ENCODE measurements at places on chromosomes 2 and 18.

DNA sequence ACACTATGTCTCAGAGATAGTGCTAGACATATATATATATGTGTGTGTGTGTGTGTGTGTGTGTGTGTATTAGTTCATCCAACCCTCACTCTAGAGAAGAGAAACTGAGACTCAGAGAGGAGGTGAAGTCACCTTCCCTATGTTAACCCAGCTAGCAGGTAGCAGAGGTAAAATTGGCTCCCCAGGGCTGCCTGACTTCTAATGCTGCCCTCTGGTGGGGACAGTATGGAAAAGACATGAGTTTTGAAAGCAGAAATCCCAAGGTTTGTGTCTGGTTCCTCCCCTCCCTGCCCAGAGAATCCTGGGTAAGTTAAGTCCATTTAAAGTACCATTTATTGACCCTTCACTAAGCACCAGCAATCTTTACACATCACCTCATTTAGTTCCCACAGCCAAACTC, 137.7 kb downstream of the THNSL2 start:
- DNase-seq, result no peak

DNA sequence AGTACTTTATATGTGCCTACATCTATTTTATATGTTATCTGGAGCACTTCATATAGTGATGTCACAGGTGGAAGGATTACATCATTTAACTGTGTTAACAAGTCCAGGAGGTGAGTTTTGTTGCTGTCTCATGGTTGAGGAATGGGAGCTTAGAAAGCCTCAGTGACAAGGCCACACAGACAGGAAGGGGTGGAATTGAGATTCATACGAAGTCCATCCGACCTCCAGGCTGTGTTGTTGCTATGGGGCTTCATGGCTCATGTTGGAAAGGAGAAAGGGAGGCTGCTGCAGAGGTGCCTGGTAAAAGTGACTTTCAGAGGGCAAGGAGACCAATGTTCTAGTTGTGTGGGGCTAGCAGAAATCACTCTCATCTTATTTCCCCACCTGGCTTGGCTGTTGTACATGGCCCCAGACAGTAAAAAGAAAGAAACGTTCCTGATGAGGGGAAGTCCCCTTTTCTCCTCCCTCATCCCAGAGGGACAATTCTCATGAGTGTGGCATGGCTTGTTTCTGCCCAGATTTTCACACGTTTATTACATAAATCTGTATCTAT, 31.0 kb upstream of the GREB1 start:
- no peak for DNase-seq

GRCh38 chr18:9808295-9809241, 77.2 kb upstream of the TXNDC2 start:
- no peak for DNase-seq

DNA sequence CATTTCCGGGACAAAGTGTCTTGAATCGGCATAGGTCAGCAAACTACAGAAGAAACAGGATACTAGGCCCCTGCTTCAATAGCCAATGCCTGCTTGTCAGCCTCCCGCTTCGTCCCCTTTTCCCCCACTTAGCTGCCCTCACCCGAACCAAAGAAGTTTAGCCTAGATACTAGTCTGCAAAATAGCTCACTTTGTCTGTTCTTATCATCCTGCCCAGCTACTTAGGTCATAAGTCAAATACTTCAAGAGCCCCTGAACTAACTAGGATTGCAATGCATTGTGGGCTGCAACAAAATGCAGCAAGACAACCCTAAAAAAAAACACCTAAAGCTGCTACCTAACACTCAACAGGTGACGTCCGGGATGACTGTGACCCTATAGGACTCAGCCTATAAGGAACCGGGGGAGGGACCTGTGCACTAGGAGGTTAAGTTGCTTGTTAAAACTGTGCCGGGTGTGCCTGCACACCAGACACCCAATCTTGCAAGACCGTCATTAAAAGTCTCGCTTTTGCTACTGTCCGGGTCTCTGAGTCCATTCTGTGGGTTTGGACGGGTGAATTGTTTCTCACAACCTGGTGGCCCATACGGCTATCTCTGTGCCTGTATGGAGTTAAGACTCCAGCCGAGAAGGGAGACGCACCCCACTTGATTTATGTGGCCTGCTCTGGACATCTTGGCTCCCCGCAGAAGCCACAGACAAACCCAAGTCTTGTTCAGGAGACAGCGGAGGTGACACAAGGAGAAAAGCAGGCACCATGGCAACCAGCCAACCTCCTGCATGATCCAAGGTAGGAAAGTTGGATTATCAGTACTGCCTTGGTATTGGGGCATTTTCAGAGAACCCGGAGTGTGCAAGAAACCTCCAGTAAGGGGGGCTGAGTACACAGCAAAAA, 105.9 kb downstream of the HIBCH start:
- DNase-seq, result no peak

DNA sequence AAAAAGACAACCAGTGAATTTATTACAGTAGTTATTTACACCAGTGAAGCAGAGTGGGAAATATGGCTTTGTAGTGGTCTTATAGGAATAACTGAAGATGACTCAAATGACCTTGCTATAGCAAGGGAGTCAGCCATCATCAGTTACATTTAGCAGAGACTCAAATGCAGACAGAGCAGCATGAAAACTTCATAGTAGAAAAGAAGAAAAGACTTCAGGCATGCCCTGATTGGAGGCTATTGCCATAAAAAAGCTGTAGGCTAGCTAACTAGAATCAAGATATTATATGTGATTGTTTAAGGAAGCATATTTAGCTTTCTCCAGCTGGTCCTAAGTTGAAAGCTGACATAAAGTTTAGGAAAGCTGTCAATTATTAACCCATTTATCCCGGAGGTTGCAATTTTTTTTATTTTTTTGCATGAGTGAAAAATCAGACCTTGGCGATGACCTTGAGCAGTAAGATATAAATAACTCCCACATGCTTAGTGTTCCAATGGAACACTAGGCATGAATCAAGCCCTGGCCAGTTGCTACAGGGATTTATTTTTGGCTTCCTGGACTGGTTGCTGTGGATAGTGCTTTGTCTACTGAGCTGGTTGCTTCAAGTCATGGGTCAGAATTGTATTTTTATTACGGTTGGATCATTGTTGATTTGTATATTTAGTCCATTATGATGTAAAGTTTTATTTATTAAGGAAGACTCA, 675.6 kb upstream of the VRK2 start:
- no peak for DNase-seq

DNA sequence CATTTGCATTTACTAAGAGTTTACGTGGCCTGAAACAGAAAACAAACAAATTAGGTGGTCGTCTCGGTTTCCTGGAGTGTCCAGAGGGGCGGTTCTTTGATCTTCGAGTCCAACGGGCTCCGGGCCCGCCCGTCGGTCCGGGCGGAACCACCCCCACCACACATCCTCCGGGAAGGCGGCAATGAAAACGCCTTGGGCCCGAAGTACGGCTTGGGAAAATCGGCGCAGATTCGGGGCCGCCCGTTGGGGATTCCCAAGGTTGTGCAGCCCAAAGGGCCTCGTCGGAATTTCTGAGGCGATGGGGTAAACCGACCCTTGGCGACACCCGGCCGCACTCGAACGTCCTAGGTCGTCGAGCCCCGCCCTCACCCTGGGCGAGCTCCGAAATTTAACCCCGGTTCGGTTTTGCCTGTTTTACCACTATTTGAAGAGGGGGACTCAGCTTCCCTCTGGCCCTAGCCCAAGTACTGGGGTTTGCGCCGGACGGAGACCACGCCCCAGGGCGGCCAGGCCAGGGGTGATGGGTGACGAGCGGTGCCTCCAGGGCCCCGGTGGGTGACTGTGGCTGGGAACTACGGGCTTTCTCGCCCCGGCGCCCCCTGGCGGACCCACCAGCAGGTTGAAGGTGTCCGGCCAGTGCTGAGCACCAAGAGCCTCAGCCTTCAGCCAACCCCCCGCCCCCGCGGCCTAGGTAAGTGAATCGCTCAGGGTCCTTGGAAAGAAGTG, 1.9 kb upstream of the CFAP53 start:
- peak; percentile 79 for DNase-seq

- no peak for DNase-seq
Observed at GRCh38 chr18:44997174-44997573, 316.5 kb downstream of the SETBP1 start.

DNA sequence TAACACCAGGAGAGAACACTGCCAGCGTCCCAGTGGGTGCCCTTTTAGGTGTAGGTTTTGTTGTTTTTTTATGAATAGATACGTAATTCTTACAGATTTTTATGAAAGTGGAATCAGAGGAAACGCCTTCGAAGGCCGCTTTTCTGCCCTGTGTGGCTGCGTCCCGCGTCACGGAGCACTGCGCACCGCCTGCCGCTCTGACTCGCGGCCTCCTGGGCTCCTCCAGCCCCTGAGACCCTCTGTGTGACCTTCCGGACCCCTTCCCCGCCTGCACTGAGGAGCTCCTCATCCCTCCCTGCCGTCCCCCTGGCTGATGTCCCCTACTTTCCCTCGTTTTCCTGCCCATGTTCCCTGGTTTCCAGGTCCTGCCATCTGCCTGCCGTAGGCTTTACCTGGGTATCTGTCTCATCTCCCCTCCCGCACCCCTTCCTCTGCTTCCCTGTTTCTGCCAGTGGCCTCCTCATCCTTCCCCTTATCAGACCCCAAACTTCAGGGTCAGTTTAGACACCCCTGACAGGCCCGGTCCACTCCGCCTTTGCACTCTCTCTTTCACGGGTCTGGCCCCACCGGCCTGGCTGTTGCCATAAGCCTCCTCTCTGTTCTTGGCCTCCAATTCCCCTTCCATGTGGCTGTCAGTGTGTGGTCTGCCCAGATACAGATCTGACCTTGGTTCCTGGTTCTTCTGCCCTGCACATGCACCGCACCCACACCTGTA, 32.7 kb downstream of the PDIA6 start:
- no peak for DNase-seq

GRCh38 chr2:705971-706511, 28.8 kb upstream of the TMEM18 start:
- no peak for DNase-seq

DNA sequence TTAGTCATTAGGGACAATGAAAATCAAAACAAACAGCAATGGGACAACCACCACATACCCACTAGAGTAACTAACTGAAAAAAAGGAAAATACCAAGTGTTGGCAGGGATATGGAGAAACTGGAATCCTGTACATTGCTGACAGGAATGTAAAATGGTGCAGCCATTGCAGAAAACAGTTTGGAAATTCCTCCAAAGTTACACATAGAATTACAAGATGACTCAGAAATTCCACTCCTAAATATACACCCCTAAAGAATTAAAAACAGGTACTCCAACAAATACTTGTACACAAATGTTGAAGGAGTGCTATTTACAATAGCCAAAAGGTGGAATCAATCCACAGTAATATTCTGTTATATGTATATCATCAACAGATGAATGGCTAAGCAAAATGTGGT, 110.9 kb downstream of the ROCK1 start:
- no peak for DNase-seq

- DNase-seq, result no peak
Observed at GRCh38 chr18:59730896-59731295, 33.7 kb upstream of the CCBE1 start.

DNA sequence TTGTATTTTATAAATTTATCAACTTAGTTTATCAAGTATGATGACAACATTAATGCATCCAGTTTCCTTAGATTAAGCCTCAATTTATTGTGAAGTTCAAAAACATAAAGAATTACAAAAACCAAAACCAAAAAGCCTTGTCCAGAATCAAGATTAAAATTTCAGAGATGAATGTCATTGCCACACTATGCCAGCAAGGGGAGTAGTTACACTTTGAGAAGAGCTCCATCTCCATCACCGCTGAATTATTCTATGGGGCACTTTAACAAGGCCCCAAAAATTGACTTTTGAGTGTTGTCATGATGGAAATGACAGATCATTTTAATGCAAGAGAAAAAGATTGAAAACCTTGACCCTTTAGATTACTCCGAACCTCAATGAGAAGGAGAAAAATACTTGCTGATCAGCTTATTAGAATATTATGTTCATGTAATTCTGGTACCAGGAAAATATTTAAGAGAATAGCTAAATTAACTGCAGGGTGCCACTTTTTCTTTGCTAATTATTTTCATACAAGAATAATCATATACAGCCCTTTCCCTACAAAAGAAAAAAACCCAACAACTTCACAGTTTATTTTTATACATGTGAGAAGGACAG, 152.5 kb upstream of the AQP4 start:
- no peak for DNase-seq

DNA sequence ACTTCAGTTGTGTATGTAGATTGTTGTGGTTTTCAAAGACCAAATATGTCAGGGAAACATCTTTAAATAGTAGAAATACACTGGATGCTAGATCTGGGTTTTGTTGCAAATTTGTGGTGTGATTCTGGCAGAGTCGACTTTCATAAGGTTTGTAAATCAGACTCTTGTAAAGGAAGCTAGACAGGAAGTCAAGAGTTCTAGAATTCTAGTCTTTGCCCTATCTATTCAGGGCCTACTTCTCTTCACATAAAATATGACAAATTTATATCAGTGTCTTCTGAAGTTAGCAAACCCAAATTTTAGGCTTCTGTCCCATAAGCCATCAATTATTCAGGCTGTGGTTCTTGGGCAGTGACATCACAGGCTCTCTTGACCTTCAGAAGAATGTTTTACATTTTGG, 1579.2 kb upstream of the PIK3C3 start:
- no peak for DNase-seq

DNA sequence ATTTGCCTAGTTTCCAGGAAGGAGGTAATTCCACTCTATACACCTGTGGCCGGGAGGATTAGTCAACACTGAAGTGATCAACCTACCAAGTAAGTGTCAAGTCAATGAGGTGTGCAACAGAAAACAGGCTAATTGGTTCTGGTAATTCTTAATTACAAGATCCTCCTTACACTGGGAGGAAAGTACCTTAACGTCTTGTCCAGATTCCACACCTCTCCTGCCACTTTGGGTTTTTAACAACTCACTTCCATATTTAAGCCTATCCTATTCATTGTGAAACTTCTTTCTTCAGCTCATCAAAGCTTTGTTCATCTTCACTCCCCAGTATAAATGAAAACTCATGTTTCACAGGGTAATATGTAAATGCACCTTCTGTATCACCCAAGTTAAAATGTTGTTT, 22.0 kb upstream of the MAP4K4 start:
- no peak for DNase-seq

- DNase-seq, result no peak
Observed at GRCh38 chr18:41320100-41320499, 634.9 kb upstream of the PIK3C3 start.

DNA sequence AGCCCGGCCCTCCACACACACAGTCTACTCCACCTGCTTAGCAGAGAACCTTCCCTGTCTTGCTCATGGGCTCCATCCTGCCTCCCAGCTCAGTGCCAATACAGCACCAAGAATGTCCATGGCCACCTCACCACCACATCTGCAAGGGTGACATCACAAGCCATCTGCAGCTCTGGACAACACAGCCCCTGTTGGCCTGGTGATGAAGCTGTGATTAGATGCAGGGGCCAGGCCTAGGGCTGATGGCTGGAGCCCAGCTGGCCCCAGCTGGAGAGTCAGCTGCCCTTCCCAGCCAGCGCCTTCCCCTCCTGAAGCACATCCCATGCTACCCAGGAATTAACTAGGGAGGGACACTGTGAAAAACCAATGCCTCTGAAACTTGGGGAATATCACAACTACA, 91.1 kb downstream of the TTC32 start:
- DNase-seq, result no peak
